Smooth muscle cell of the umbilical artery (primary cell): ENCODE measurements at places on chromosomes 1 and 21. TPM values are rescaled to one million over a fixed set of nuclear protein-coding genes. Genes with fewer than 3 reads are reported as not detected.

Gene KPRP
- not detected in 2 replicates for total RNA-seq

Gene C8A
- under 0.01 TPM in 1 of 2 replicates, not detected in the other for total RNA-seq

Gene LRRC71
- 0.37 TPM in 1 of 2 replicates, not detected in the other for total RNA-seq

Gene NTNG1
- total RNA-seq = 0.30 and 2.2 TPM in 2 replicates

Gene KRTAP12-3
- total RNA-seq = not detected in 2 replicates

Gene ALX3
- total RNA-seq = not detected in 2 replicates

Gene ERVH48-1
- not detected in 2 replicates for total RNA-seq

Gene INSRR
- not detected in 2 replicates for total RNA-seq

Gene UBXN10
- not detected in 2 replicates for total RNA-seq

Gene HEYL
- total RNA-seq = under 0.01 TPM in 1 of 2 replicates, not detected in the other

Gene GUCA2B
- total RNA-seq = not detected in 2 replicates

Gene LDLRAD1
- total RNA-seq = not detected in 2 replicates

Gene CYP4A22
- total RNA-seq = not detected in 2 replicates

Gene GUCA2A
- not detected in 2 replicates for total RNA-seq

Gene LRRC7
- 0.46 TPM in 1 of 2 replicates, not detected in the other for total RNA-seq

Gene HTR6
- total RNA-seq = not detected in 2 replicates

Gene SLC1A7
- total RNA-seq = not detected in 2 replicates

Gene HENMT1
- total RNA-seq = 2.1 and 3.0 TPM in 2 replicates

Gene SELP
- not detected in 2 replicates for total RNA-seq

Gene LCA5L
- total RNA-seq = 3.0 and 4.8 TPM in 2 replicates

Gene IGSF3
- 0.89 and 2.4 TPM in 2 replicates for total RNA-seq

Gene TLCD4
- 0.28 and 0.30 TPM in 2 replicates for total RNA-seq

Gene DCST1
- total RNA-seq = not detected in 2 replicates

Gene TCEA3
- 9.8 and 13.9 TPM in 2 replicates for total RNA-seq

Gene IGSF9
- total RNA-seq = not detected in 2 replicates

Gene FCRLA
- 0.59 and 0.83 TPM in 2 replicates for total RNA-seq

Gene FUCA1
- 16.7 and 17.8 TPM in 2 replicates for total RNA-seq

Gene KCTD3
- total RNA-seq = 30.0 and 56.2 TPM in 2 replicates

Gene FAM72A
- 2.1 and 2.9 TPM in 2 replicates for total RNA-seq

Gene REN
- total RNA-seq = not detected in 2 replicates

Gene SPRR3
- total RNA-seq = not detected in 2 replicates

Gene LYPD8
- not detected in 2 replicates for total RNA-seq

Gene NTMT2
- not detected in 2 replicates for total RNA-seq

Gene PLEKHN1
- total RNA-seq = under 0.01 and 1.8 TPM in 2 replicates

Gene PRDM16
- total RNA-seq = 0.30 and 1.5 TPM in 2 replicates

Gene KCNA3
- 0.14 TPM in 1 of 2 replicates, not detected in the other for total RNA-seq

Gene SPRR2A
- total RNA-seq = not detected in 2 replicates

Gene ANKRD35
- total RNA-seq = 0.42 and 0.59 TPM in 2 replicates

Gene NCMAP
- not detected in 2 replicates for total RNA-seq

Gene RGS13
- not detected in 2 replicates for total RNA-seq

Gene MKNK1
- total RNA-seq = 19.9 and 21.6 TPM in 2 replicates

Gene RSPO1
- total RNA-seq = not detected in 2 replicates

Gene NUP210L
- total RNA-seq = under 0.01 and 0.05 TPM in 2 replicates

Gene FLG2
- total RNA-seq = not detected in 2 replicates

Gene FAM72C
- total RNA-seq = 0.42 TPM in 1 of 2 replicates, not detected in the other

Gene CYP4X1
- total RNA-seq = not detected in 2 replicates

Gene PLA2G2F
- total RNA-seq = not detected in 2 replicates

Gene BMP8B
- total RNA-seq = not detected in 2 replicates

Gene PDC
- under 0.01 TPM in 1 of 2 replicates, not detected in the other for total RNA-seq

Gene TSPAN1
- 0.30 TPM in 1 of 2 replicates, not detected in the other for total RNA-seq
